ENCODE measurements at places on chromosomes 6 and 20. TPM values are rescaled to one million over a fixed set of nuclear protein-coding genes. Genes with fewer than 3 reads are reported as not detected.

TNXB gene
- 16.5 TPM for total RNA-seq

MYT1 gene
- total RNA-seq, result not detected

MCHR2 gene
- not detected for total RNA-seq

PRDM13 gene
- total RNA-seq, result not detected
